ENCODE measurements at places on chromosomes 3 and 15.

DNA sequence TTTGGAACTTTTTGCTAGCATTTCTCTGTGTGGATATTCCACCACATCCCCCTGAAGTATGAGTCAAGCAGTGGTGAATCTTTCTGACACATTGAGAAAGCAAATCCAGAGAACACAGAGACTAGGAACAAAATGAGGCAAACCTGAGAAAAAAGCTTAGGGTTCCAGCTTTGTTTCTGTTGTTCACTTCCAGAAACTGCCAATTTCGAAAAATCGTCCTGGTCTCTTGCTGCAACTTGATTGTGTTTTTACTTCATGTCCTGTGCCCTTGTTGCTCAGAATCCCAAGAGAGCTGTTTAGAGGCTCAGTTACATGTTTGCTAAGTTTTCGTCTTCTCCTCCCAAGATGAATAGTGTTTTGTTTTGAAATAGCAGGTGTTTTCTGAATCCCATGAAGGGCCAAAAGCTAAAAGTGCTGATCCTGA is 13.7 kb downstream of the MAP2K1 start:
- no peak for DNase-seq

DNA sequence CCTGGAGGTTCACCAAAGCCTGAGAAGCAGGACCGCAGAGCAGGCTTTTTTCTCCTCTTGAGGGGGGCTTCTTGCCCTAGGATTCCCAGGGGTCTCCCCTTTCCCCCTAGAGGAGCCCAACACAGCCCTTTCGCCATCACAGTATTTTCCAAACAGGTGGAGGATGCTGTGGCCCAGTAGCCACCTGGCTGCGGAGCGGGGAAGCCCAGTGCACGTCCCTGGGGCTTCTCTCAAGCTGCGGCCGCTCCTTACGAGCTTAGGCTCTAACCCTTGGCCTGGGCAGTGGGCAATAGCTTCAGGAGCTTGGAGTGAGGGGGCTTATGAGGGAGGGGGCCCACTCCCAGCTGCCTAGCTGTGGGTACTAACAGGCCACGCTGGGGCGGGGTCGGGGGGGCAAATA is 11.6 kb upstream of the DLL4 start:
- DNase-seq: peak; percentile 51

DNA sequence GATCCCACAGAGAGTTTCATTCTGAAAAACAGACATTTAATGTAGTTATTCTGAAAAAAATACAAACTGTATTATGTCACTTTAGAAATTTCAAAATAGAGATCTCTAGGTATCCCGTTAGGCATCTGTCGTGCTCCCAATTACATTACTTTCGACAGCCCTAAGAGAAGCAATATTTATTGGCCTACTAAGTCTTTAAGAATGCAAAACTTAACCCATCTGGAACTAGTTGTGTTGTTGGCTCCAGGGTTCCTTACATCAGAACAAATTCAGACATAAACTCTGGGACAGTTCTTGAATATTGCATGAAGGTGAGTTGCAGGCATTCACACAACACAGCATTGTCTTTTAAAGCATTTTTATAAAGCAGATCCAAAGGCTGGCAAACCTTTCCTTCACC is 498.4 kb downstream of the FHIT start:
- no peak for DNase-seq

DNA sequence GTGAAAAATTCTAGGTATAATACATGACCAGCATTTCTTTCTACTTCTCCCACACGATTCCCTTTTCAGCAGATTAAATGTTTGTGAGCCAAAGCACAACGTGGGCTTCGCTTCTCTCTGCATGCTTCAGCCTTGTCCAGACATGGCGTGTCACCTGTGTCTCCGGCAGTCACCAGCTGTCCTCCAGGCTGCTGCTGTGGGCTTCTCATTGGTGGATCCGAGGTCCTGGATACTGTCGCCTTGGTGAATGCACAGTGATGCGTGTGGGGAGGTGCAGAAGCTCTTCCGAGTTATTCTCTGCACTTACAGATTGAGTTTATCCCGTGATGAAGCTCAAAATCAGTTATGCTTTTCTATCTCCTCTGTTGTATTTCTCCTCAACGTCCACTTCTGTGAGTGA is 23.0 kb upstream of the GOLGA8J start:
- no peak for DNase-seq

DNA sequence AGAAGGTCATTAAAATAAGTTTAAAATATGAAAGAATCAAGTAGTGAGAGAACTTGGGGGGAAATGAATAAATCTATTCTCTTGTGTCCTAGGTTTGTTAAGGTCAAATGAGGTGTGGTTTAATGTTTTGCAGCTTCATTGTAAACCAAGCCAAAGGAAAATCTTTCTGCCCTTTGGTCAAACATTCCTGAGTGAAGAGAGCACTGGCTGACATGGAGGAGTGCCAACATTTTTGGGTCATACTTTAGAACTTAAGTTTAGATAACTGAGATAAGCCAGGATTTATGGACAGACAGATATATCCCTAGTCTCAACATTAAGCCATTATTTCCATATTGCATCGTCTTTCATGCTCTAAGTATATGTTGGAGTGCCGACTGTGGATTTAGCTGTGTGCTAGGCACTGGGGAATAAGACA is 66.4 kb downstream of the PTPRG start:
- no peak for DNase-seq

DNA sequence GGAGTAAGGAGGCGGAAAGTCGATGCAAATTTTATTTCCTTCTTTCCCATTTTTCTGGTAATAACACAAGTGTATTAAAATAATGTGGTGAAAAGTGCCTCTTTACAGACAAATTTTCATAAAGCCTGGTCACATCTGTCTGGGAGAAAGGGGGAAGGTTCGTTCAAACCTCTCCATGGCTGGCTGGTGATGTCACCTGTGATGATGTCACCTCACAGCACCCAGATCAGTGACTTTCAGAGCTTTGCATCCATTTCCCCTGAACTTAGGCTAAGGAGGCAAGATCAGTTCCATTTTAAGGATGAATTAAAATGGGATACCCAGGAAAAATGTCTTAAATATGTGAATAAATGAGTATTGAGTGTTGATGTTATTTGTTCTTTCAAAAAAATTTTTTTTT is 34.1 kb downstream of the ATP10A start:
- no peak for DNase-seq

- DNase-seq: no peak
Measured at GRCh38 chr3:142690613-142691012, 33.2 kb upstream of the TRPC1 start.

- no peak for DNase-seq
Measured at GRCh38 chr3:139764936-139765335, 87.2 kb upstream of the NMNAT3 start.

DNA sequence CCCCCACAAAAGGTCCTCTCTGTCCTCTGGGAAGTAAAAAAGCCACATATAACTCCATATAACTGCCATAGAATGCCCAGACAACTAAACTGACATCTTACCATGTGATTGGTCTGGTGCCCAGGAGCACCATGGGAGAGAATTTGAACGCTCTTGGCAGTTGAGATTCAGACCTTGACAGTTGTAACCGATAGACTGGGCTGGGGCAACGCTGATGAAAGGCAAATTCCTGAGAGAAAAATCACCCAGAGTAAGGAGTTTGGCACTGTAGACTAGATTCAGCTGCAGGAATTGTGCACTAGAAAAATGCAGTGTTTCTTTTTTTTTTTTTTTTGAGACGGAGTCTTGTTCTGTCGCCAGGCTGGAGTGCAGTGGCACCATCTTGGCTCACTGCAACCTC is 240.5 kb downstream of the SOX2 start:
- no peak for DNase-seq

DNA sequence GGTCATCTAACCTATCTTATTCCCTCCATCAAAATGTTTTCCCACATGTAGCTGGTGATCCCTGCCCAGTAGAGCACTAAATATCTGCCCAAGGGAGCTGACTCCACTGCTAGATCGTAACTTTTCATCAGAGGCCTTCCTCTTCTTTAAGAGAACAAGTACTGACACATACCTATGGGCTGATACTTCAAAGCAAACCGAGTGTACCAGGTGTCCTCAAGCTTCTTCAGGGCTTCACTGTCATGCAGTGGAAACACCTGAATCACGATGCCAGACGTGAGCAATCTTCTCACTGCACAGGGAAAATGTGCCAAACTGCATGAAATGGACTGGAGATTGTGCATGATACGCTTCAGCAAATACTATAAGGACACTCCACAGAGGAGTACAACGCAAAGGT is 41.6 kb downstream of the ANO10 start:
- no peak for DNase-seq

- no peak for DNase-seq
Measured at GRCh38 chr3:197010556-197011351, 18.9 kb downstream of the MELTF start.

DNA sequence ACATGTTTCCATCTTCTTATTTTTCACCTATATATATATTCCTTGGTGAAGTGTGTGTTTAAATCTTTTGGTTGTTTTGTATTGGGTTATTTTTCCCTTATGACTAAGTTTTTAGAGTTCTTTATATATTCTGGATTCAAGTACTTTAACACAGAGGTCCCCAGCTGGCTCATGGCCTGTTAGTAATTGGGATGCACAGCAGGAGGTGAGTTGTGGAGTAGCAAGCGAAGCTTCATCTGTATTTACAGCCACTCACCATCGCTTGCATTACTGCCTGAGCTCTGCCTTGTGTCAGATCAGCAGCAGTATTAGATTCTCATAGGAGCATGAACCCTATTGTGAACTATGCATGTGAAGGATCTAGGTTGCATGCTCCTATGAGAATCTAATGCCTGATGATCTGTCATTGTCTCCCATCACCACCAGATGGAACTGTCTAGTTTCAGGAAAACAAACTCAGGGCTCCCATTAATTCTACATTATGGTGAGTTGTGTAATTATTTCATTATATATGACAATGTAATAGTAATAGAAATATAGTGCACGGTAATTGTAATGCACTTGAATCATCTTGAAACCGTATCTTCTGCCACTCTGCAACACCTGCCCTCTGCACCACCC is 151.6 kb downstream of the RSRC1 start:
- no peak for DNase-seq

DNA sequence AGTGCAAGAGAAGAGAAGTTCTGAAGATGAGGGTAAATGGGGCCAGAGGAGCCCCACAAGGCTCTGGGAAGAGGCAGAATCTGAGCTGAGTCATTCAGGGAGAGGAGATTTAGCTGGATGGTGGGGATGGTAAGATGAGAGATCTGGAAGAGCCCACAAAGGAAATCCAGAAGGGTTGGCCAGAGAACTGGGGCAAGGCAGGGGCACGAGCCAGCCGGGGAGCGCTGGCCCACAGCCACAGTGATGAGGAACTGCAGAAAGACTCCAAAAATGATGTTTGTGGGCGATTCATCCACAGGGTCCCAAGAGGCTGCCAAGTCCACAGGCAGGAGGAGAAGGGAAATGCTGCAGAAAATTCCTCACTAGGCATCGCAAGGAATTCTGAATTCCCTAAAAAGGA is 75.9 kb upstream of the ATP2B2 start:
- DNase-seq: no peak

- no peak for DNase-seq
Measured at GRCh38 chr3:39062180-39062579, 10.4 kb downstream of the WDR48 start.

DNA sequence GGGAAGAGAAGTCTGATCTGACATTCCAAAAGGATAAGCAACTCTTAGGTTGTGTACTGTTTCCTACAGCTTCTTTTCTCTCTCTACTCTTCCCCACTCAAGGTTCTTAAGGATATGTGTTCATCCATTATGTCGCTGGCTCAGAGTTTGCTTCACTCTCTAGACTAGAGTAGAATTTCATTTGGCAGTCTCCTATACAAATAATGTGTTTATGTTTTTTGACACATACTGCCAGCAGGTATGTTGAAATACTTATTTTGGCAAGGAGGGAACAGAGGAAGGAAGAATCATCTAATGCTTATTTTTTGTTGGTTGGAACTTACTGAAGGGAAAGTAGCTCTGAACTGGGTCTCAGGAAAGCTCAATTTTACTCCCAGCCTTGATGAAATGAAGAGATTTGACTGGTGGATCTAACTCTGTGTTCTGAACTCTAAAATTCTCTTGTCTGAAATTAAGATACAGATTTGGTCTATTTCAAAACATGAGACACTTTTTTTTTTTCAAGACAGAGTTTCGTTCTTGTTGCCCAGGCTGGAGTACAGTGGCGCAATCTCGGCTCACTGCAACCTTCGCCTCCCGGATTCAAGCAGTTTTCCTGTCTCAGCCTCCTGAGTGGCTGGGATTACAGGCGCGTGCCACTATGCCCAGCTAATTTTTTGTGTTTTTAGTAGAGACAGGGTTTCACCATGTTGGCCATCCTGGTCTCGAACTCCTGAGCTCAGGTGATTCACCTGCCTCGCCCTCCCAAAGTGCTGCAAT is 7.6 kb upstream of the EMC3 start:
- DNase-seq: no peak

DNA sequence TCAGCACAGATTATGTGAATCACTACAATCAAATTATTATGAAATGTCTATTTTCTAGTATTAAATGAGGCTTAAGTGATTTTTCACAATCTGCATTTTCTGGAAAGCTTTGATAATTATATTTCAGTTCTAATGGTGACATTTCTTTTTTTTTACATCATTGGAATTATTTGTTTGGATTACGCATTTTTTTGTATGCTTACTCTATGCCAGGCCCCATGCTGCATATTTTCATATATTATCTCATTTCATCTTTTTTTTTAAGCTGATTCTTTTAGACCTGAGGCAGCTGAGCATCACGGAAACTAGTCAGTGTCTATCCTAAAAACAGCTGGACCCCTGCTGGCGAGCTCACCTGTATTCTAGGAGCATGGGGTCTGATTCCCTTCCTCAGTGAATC is 31.1 kb downstream of the SLCO3A1 start:
- DNase-seq: peak; percentile 33

DNA sequence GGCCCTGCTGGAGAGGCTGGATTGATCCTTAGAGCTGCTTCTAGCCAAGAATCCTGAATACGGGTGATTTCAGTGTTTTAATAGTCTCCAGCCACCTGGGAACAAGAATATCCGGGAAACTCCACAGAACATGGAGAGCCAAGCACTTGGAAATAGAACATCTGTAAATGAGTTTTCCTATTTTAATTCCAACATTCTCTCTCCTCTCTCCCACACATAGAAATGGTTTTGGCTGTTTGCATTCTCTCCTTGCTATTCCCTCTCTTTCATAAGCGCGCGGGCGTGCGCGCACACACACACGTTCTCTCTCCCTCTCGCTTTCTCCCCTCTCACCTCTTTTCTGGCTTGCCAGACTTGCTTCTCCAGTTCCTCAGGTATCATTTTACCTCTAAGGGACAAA is 50.6 kb downstream of the GADL1 start:
- no peak for DNase-seq

DNA sequence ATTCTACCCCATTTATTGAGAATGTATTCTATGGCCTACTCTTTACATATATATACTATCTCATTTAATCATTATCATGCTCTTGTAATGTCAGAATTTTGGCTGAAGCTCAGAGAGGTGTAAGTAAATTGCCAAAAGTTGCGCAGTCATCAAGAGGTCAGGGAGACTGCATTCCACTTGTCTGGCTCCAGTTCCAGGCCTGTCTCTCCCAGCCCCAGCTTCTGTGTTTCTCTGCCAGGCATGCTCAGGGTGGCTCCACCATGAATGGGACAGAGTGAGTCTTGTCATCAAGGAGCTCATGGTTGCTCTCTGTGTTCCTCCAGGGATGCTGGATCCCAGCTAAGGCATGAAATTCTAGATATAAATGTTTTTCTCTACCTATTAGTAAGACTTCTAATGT is 635.1 kb upstream of the MDFIC2 start:
- no peak for DNase-seq

GRCh38 chr3:72082776-72083462 is 298.0 kb upstream of the PROK2 start:
- no peak for DNase-seq

GRCh38 chr15:55627730-55628368 is 39.7 kb upstream of the PYGO1 start:
- DNase-seq: peak; percentile 40

- no peak for DNase-seq
Measured at GRCh38 chr15:59567324-59567723, 44.3 kb upstream of the GCNT3 start.

- DNase-seq: peak; percentile 27
Measured at GRCh38 chr15:64305261-64305660, 50.7 kb downstream of the CSNK1G1 start.
